ENCODE measurements at places on chromosomes 7 and 10.
A peak's percentile ranks its signal among the peaks of the same experiment; 100 is the strongest.

DNA sequence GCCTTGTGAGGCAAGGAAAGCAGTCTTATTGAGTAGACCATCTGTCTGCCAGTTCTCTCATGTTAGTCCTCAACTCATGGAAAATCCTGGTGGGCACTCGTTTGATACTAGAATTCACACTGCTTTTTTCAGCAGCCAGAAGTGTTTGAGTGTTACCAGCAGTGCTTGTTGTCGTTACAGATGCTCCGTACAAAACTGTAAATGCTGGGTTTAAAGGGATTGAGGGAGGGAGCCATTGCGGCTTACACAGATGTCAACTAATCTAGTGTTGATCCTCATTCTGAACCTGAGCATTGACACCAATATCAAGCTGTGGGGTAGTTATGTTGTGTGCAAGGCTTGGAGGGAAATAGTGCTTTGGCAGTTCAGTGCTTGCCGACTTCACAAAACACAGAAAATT, 348.6 kb downstream of the AUTS2 start:
- H3K27me3 ChIP-seq = no peaks in the 10 kb centered on the region
- DNase-seq = no peak
- no peaks in the 10 kb centered on the region for H3K4me1 ChIP-seq
- H3K36me3 ChIP-seq = no peaks in the 10 kb centered on the region

- no peak overlapping the region for H3K27ac ChIP-seq
- H3K36me3 ChIP-seq = no peaks in the 10 kb centered on the region
- no peak for DNase-seq
- no peak overlapping the region for H3K4me3 ChIP-seq
- H3K4me1 ChIP-seq = no peaks in the 10 kb centered on the region
Observed at GRCh38 chr10:116710076-116710475, 32.3 kb downstream of the HSPA12A start.

GRCh38 chr7:116986611-116987565, 33.6 kb downstream of the ST7 start:
- no peaks in the 10 kb centered on the region for H3K4me1 ChIP-seq
- no peaks in the 10 kb centered on the region for H3K27me3 ChIP-seq
- H3K27ac ChIP-seq = no peak overlapping the region
- no peaks in the 10 kb centered on the region for H3K36me3 ChIP-seq
- DNase-seq = no peak

DNA sequence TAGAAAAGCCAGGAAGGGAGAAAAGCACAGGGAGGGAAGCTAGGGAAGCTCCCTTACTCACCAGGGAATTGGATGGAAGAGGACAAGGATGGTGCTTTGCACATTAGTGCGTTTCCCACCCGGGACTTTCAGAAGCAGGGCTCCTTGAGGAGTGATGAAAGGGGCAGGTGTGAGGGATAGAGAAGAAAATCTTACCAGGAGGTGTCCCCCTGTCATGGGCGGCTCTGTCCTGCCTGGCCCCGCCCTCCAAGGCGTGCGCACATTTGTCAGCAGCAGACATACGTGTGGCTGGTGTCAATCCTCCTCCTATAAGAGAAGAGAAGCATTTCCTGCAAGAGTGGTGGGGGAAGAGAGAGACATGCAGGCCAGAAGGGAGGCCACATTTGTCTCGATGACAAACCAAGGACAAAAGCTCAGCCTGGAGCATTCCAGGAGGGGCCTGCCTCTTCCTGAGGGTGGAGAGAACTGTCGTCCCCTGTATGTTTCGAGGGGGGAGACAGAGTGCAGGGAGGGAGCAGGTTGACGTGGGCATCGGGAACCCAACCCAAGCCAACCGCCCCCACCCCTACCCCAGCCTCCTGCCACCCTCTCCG, 47.4 kb upstream of the COMTD1 start:
- H3K36me3 ChIP-seq = no peaks in the 10 kb centered on the region
- DNase-seq = peak; percentile 54
- peak overlapping the region; percentile 71 for H3K27ac ChIP-seq
- H3K4me1 ChIP-seq = no peaks in the 10 kb centered on the region
